ENCODE measurements at places on chromosomes 2 and 18.

- DNase-seq, result no peak
Observed at GRCh38 chr2:229051798-229052197, 219.3 kb downstream of the PID1 start.

DNA sequence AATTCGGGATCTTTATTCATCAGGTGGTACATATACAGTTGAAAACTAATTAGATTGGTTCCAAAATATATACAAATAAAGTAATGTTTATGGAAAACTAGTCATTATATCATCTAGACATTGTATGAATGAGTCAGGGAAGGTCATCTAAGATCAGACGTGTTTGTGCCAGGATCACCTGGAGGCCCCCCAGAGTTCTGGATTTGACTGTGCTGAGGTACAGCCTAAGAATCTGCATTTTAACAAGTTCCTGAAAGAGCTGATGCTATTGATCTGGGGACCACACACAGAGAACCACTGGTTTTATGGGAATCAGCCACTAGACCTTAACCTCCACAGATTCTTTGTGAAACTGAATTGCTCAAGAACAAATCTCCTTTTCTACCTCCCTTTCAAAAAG, 43.2 kb downstream of the PARD6G start:
- DNase-seq, result no peak

- no peak for DNase-seq
Observed at GRCh38 chr2:239303711-239304532, 96.9 kb downstream of the HDAC4 start.

- DNase-seq, result no peak
Observed at GRCh38 chr2:84749442-84749841, 131.4 kb downstream of the TRABD2A start.

- DNase-seq, result no peak
Observed at GRCh38 chr2:133526530-133527300, 41.5 kb downstream of the NCKAP5 start.

- peak; percentile 36 for DNase-seq
Observed at GRCh38 chr2:63058144-63058920, 7.7 kb downstream of the OTX1 start.

DNA sequence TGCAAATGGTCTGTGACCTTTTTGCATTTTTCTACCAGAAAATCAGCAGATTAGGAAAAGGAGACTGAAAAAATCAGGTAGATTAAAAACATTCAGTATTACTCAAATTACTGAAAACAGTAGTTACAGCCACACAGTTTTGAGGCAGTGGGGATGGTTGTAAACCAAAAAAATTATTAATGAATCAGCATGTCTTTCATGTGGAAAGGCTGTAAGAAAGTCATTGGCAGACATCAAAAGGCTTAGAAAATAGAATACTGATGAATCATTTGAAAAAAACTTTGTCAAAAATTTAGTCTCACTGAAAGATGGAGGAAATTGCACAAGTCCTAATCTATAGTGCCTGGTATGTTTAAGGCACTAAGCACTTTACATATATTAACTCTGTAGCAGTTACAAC, 133.9 kb upstream of the GCFC2 start:
- DNase-seq, result no peak

DNA sequence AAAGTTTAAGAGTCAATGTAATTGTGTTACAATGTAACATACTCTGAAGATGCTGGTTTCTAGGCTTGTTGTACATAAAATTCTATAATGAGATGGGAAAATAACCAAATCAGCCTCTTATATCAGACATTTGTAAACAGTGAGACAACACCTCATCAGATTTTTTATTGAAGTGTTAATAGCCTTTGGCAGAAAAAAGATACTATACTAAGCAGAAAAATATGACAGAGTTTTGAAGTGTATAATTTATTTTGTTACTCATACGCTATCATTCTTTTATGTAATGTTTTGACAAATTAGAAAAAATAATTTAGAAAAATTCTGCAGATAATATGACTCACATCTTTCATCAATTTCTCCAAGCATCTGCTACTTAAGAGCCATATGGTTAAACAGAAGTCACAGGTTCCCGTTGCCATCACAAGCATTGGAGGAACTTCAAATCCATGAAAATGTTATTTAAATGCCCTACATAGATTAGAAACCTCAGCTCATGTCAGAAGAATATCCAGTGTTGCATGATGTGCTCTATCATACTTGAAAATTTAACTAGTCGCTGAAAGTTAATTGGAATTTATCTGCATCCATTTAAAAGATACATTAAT, 535.4 kb downstream of the LRP1B start:
- DNase-seq, result no peak

- DNase-seq, result no peak
Observed at GRCh38 chr18:73920033-73920432, 227.6 kb downstream of the FBXO15 start.

- DNase-seq, result no peak
Observed at GRCh38 chr2:124623560-124623959, 598.5 kb downstream of the CNTNAP5 start.

GRCh38 chr2:38095996-38096861, 20.3 kb upstream of the CYP1B1 start:
- no peak for DNase-seq

- no peak for DNase-seq
Observed at GRCh38 chr2:11753452-11753885, 7.0 kb downstream of the LPIN1 start.

- no peak for DNase-seq
Observed at GRCh38 chr2:216596236-216596979, 36.8 kb upstream of the IGFBP2 start.

DNA sequence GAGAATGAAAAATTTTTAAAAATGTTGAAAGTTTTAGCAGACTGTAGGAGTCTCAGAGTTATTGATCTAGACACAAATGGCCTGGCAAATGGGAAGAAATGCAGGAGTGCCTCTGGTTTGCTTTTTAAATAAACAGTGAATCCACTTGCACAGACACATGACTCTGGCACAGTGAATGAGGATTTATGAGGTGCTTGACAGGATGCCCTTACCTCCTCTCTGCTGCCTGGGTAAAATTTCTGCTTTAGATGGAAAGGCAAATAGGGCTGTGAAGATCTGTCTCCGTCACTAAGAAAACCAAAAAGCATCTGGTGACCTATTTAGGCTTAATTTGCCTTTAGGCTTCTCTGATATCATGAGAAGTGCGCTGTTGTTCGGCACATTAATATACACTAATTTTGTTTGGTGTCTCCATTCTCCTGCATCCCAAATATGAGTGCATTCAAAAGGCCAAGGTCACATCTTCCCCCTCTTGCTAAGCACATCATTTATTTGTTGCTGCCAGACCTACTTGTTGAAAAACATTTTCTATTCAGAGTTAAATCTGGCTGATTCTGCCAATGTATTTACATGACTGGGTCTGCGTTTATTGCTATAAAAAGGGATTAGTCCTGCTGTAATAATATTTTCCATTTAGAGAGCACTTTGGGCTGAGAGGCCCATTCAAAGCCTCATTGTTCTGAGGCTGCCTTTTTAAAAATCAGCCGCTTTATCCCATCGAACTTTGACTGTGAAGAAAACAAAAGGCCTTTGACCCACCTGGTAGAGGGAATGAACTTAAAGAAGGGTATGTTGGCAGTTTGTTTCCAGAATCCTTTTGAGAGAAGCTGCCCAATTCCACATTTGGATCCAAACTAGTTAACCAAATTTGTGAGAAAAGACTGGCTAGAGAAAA, 94.9 kb downstream of the RNF152 start:
- DNase-seq, result no peak

GRCh38 chr2:45647356-45647755, 4.1 kb upstream of the PRKCE start:
- DNase-seq, result no peak

- DNase-seq, result no peak
Observed at GRCh38 chr18:78965260-78965659, 14.4 kb upstream of the SALL3 start.

- DNase-seq, result peak; percentile 65
Observed at GRCh38 chr2:203782262-203782976, 76.0 kb downstream of the CD28 start.

GRCh38 chr18:41940506-41941215, 14.4 kb upstream of the PIK3C3 start:
- DNase-seq, result no peak

- no peak for DNase-seq
Observed at GRCh38 chr2:238498691-238499295, 72.1 kb downstream of the ASB1 start.

- DNase-seq, result no peak
Observed at GRCh38 chr2:126880324-126880723, 18.4 kb upstream of the TEX51 start.

DNA sequence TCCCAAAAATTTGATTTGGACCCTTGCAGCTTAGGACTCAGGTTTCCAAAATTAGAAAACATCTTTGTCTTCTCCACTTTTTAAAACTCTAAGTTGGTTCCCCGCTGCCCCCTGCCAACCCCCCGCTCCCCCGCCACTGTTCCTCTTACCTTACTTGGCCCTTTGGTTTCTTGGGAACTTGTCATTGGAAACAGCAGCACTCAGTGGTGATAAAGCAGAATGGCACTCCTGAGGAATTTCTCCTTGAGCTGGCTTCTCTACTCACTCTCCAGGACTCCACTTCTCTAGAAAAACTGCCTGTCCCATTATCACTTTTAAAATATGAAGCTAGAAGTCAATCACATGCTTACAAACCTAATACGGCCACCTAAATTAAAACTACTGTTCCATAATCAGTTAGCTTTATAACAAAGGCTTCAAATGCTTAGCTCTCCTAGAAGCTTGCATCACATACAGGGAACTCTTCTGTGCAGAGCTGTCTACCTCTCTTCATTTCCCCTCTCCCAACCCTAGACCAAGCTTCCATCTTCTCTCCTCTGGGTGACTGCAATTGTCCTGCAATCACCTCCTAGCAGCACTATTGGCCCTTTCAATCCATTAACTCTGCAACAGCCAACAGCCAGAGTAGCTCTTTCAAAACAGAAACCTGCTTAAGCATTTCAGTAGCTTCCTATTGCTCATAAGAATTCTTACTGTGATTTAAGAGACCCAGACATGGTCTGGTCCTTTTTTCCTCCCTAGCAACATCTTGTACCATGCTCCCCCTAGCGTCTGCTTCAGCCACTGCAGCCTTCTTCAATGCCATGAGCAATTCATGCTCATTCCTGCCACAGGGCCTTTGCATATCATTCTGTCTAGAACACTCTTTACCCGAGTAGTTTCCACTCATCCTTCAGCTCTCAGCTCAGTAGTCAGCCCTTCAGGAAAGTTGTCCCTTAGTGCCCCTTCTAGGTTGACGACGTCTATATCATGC, 15.2 kb upstream of the PLEKHM3 start:
- peak; percentile 77 for DNase-seq

DNA sequence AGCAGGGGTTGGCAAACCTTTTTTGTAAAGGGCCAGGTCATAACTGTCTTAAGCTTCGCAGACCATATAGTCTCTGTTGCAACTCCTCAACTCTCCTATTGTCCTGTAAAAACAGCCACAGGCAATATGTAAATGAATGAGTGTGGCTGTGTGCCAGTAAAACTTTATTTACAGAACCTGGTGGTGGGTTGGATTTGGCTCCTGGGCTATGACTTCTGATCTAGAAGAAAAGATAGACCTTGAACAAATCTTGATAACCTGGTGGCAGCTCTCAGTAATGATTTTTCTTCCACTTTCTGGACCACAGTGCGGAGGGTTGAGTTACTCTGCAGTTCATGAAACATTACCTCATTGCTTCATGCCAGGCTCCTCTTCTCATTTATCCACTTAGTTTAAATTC, 139.3 kb downstream of the MYCN start:
- DNase-seq, result no peak

DNA sequence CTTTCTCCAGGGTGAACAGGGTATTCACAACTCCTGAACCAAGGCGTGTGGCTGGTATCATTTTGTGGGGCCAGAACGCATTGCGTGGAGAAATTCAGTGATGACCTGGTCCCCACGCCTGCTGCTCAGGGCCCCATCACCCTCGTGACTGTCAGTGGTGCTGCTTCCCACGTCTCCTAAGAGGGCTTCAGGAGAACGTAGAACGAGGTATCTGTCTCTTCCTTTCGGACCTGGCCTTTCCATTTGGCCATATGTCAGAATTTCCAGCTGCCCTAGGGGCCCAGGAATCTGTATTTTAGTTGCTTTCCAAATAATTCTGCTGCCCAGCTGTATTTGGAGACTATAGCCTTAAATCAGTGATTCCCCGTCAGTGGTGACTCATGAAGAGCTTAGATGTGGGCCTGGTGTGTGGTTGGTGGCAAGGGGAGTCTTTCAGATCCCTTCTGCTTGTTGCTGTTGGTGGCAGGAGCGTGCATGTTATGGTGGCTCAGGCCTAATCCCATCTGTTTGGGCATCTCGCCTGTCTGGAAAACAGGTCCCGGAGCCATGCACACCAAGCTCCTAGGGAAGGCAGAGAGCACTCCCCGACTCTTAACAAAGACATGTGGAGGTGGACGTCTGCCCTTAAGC, 56.4 kb downstream of the NPAS2 start:
- no peak for DNase-seq

DNA sequence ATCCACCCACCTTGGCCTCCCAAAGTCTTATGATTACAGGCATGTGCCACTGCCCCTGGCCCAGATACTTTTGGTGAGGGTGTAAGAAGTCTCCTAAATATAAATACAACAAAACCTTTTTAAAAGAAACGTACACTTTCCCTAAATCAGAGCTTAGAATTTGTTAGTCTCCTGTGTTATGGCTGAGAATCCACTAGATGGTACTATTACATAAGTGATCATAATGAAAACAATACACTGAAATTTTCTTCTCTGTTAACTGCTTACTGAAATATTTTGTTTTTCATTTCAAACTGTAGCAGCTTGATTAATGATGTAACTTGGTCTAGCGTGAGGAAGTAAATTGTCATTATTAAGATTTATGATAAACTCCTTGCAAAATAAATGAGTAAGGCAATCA, 74.8 kb upstream of the FAM98A start:
- no peak for DNase-seq

DNA sequence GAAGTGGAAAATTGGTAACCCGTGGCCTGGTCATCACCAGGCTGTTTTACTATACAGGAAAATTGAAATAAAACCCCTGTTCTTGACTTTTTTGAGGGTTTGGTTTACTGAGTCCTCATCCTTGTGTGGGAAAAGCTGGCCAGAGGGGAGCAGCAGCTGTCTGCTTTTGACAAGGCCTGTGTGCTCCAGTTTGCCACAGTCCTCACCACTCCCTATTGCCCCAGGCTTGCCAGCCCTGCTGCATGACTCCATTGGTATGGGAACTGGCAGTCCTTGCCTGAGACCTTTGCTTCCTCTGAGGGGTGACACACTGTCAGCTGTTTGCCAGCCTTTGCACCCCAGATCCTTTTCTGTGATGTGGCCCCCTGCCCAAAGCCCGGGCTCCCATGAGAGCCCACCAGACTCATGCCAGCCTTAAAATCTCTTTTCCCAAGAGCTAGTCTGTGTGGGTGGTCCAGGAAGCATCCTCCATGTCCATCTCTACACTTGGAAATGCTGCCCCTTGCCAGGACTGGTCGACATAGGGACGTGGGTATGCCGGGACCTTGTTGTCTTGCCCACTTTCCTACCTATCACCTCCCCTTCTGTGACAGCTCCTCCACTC, 39.0 kb downstream of the GLI2 start:
- no peak for DNase-seq

DNA sequence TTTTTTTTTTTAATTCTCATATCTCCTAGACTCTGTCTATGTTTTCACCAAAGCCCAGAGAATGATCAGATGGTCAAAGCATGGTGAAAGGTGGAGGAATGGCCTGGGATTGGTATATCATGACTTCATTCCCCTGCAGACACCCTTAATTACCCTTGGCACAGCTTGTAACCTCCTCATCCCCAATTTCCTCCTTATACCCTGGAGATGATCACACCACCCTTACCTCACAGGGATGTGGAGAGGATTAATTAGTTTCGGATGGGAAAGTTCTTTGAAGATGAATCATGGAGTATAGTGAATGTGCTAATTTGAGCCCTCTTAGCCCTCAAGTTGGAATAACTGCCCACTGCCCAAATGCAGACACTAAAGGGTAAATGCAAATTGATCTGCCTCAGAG, 138.0 kb upstream of the LYPD6 start:
- DNase-seq, result no peak

All from erythroblast (primary cell).